ENCODE measurements at places on chromosomes 5 and 9.

DNA sequence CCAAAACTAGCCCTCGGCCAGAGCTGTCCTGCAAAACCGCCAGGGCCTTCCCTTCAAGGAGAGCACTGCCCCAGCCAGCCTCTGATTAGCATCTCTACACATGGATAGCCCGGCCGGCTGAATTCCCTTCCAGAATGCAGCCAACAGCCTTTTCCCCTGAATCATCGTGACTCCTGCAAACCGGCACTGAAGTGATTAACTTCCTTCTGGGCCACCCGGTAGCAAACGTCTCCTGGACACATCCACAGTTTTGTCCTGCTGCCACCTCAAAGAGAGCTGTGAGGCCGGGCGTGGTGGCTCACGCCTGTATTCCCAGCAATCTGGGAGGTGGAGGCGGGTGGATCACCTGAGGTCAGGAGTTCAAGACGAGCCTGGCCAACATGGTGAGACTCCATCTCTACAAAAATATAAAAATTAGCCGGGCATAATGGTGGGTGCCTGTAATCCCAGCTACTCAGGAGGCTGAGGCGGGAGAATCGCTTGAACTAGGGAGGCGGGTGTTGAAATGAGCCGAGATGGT lies 21.1 kb upstream of the EEIG1 start:
- no peak for DNase-seq

DNA sequence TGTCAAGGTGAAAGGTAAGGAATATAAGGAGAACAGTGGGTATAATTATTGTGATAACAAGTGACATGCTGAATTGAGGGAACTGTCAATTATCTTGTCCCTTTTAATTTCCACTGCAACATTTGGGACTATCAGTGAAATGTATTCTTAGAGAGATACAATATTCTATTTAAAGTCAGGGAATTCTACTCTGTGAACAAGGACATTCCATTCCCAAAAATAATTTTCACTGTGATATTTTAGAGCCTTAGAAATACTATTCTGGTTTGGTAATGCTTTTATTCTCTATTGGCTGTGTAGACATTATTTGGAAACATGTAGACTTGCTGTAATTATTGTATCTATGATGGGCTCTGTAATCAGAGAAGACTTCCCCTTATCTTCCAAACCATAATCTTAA lies 248.0 kb upstream of the PCSK5 start:
- no peak for DNase-seq

DNA sequence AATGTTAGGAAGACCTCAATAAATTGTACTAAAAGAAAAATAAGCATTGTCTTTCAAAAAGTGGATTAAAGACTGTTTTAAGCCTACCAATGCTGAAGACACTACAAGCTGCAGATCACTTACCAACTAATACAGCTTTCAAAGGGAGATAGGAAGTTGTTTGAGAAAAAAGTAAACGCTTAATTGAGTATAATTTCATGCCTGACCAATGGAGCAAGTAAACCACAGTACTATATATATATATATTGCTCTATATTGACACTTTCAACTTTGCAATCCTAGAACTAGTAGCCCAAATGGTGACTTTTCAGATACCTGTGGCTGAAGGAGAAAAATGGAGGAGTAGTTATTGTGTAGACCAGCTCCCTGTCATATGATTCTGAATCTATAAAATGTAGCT lies 85.7 kb downstream of the FREM1 start:
- no peak for DNase-seq

DNA sequence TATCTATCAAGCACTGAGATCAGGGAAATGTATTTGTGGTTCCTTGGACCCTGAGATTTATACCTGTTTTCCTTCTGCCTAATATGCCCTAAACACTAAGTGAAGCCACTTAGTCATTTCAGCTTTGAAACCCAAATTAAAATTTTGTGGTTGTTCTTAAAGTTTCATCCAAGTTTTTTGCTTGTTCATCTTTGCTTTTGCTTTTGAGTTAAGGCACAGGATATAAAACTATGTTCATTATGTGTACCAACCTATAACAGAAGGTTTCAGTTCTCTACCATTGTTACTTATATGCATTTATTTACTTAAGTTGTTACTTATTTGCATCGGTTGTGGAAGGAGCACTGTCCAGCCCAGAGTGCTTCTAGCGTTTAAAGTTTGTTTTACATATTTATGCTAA lies 382.3 kb downstream of the PTPRD start:
- DNase-seq = no peak

DNA sequence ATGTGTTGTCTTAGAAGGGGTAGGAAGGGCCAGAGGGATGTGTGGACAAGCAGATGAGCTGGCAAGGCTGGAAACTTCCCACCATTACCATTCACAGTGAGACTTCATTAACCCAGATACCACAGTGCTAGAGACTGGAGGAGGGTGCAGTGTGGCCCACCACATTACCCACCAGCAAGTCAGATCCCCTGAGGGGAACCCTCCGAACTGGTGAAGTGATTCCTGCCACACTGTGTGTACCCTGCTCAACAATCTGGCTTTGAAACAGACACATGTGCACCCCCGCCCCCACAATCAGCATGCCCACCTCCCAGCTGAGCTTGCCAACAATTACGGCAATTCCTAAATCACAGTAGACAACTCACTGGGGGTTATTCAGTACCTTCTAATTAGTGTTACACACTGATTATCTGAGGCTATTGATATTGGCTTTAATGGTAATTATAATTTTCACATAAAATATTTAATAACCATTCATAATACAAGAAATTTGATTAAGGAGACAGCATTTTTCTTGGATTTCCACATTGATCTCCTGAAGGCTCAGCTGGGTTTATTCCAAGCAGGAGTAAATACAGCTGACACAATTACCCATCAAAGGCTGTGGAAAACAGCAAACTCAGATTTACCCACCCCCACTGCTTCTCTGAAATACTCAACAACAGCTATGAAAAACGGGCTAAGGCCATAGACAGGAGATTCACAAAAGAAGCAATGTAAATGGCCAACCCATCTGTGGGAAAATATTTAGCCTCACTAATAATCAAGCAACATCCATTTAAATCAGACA lies 169.3 kb upstream of the FSTL4 start:
- DNase-seq = no peak

- no peak for DNase-seq
Measured at GRCh38 chr5:17312358-17312757, 94.9 kb downstream of the BASP1 start.

DNA sequence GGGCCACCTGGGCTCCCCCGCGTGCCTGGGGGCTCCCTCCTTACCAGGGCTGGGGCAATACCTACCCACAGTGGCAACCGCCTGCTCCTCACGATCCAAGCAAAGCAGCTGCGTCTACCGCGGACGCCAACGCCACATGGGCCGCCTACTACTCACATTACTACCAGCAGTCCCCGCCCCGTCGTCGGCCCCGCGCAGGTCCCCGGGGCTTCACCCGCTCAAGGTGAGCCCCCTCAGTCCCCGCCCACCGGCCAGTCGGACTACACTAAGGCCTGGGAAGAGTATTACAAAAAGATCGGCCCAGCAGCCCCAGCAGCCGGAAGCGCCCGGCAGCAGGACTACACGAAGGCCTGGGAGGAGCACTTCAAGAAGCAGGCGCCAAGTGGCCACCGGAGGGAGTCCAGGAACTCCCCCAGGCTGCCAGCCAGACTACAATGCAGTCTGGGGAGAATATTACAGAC lies 106.0 kb upstream of the MTAP start:
- no peak for DNase-seq

DNA sequence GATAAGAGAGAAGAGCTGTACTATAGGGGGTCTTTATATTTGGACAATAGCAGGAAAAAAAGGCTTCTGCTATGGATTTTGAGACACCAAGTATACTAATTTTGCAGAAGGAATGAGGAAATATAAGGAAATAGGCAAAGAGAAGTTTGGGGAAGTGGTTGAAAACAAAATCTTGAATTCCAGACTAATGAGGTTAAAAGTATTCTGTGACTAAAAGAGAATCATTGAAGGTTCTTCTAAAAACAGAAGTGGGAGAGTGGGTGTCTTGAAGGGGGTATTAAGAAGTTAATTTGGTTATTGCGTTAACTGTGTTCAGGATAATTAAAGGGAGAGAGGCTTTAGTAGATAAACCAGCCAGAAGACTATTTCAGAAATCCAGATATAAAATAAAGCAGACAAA lies 148.7 kb downstream of the RFK start:
- DNase-seq = no peak

DNA sequence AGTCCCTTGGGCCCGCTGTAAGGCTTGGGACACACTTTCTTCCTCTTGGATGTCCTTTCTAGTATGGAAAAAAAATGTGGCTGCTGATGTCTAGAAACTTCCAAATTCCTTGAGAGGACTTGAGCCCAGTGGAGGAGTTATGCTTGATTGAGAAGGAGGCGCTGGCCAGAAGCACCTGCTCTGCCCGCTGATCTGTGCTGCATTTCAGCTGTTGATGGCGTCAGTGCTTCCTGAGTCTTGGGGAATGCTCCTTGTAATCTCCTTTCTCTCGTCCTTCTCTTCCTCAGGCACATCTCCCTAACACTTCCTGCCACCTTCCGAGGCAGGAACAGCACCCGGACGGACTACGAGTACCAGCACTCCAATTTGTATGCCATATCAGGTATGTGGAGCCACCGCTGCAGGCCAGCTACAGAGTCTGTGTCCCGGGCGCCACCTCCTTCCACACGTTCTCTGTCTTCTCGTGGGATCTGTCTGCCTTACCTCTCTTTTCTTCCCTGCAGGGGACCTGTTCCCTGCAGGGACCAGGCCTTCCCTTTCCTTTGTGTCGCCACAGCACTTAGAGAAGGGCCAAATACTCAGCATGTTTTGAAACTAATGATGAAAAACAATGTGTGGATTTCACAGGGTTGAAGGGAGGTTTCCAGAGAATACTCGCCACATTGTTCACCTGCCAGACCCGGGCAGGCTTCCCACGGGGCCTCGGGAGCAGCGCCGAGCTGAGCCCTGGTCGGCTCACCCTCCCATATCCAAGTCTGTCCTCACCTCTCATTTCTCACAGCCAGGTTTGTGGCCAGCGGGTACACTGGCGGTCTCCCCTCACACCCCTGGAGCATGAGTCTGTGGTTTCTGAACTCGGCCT lies 95.2 kb downstream of the MVB12B start:
- DNase-seq = no peak

- no peak for DNase-seq
Measured at GRCh38 chr9:18979367-18979766, 53.6 kb downstream of the SAXO1 start.

GRCh38 chr5:61052882-61053281 lies 107.9 kb downstream of the NDUFAF2 start:
- no peak for DNase-seq

DNA sequence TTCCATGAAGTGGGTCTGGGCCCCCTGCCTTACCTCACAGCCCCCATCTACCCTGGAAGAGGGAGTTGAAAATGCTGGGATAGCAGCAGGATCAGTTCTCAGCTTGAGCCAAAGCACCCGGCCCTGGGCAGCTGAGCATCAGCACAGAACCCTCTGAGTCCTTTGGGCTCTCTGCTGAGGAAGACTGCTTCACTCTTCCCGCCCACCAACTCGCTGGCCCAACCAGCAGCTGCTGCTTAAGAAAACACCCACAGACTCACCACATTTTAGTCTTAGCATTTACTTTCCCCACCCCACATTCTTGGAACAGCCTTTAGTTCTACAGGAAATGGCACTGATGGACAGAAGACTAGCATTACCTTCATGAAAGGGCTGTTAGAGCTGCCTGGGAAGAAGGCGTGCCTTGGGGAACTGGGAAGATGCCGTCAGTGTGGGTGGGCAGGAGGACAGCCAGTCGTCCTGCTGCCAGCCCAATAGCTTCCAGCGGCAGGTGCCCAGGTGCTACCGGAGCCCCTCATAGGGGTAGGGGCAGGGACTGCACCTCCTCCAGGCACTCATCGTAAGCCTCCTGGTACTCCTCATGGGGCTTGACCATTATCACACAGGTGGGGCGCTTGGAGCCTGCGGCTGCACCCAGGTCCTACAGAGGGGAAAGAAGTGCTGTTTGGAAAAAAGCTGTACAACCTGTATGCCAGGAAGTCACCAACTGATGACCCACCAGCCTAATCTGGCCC lies 4.3 kb downstream of the NHP2 start:
- no peak for DNase-seq

- no peak for DNase-seq
Measured at GRCh38 chr5:16518606-16519005, 53.0 kb upstream of the ZNF622 start.

GRCh38 chr9:9945966-9946365 lies 666.8 kb downstream of the PTPRD start:
- no peak for DNase-seq

DNA sequence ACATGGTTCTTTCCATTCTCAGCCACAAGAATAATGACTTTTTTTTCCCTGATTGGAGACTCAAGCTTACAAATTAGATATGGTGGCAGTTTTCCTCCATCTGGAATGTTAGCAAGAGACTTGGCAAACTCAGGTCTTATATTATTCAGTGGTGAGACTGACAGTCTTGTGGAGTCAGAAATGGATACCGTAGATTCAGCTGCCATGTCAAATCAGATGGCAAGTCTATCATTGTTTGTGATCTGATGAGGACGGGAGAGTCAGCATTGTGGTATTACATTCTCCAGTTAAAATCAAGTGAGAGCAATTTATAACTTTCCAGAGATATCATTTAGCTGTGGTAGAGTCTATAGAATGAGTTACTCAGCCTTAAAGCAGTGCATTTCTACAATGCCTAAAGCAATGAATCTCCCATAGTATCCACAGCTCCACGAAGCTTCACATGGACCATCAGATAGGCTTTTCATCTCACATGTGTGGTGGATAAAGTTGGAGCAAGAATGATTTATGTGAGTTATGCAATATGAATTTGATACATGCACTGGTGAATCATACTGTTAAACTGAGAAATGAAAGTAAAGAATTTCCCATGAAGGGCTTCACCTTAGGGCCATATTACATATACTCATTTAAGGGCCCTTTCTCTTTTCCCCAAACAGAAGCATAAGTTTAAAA lies 430.6 kb downstream of the ZNF608 start:
- DNase-seq = no peak

GRCh38 chr9:110846215-110846614 lies 177.6 kb downstream of the MUSK start:
- DNase-seq = no peak

DNA sequence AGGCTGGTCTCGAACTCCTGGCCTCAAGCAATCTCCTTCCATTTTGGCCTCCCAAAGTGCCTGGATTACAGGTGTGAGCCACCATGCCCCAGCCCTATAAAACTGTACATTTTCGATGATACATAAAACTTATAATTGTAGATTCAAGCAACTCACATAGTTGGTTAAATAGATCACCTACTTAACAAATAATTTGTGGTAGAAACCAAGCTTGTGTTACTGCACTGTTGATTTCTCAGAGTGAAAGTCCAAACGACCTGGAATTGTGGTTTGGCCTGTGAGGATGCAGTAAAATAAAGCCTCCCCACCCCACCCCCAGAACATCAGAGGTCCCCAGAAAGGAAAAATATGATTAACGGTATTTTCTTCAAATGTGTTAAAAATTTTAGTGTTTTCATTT lies 92.7 kb downstream of the TRIO start:
- DNase-seq = no peak

- no peak for DNase-seq
Measured at GRCh38 chr5:115949096-115949495, 13.2 kb upstream of the LVRN start.

GRCh38 chr5:167320019-167320418 lies 971.4 kb upstream of the WWC1 start:
- DNase-seq = no peak

- no peak for DNase-seq
Measured at GRCh38 chr5:158786390-158786789, 313.3 kb downstream of the EBF1 start.

- no peak for DNase-seq
Measured at GRCh38 chr9:17116400-17116837, 18.4 kb upstream of the CNTLN start.

Measured in stimulated activated CD4-positive, alpha-beta T cell treated with anti-CD3 and anti-CD28 coated beads, Interleukin-1b, Interleukin-23, amount 100 ng/mL, for 24 hours (primary cell).